HFFc6 (cell line): ENCODE measurements at places on chromosomes 7 and 10. TPM values are rescaled to one million over a fixed set of nuclear protein-coding genes. Genes with fewer than 3 reads are reported as not detected.

DNA sequence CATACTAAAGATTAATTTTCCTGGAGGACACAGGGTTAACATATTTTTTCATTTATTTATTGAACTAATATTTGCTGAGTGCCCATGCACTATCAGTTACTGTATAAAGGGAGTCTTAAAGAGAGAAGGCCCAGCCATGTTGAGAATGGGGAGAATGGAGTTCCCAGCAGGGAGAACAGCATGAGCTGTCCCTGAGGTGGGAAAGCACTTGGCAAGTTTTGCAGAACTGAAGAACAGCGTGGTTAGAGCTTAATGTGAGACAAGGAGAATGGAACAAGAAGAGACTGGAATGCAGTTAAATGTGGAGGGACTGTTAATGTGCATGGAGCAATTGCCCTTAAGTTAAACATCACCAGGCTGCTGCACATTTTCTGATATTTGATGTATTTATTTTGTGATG, 435.4 kb downstream of the SUGCT start:
- H3K27ac ChIP-seq = no peak overlapping the region
- no peaks in the 10 kb centered on the region for H3K36me3 ChIP-seq
- no peak for DNase-seq
- H3K4me3 ChIP-seq = no peak overlapping the region
- no peaks in the 10 kb centered on the region; the same call in 1 of the 2 replicates for H3K27me3 ChIP-seq
- H3K4me1 ChIP-seq = peaks cover 26% of the 10 kb centered on the region

Gene CNTNAP2
- not detected in 2 replicates for total RNA-seq

DNA sequence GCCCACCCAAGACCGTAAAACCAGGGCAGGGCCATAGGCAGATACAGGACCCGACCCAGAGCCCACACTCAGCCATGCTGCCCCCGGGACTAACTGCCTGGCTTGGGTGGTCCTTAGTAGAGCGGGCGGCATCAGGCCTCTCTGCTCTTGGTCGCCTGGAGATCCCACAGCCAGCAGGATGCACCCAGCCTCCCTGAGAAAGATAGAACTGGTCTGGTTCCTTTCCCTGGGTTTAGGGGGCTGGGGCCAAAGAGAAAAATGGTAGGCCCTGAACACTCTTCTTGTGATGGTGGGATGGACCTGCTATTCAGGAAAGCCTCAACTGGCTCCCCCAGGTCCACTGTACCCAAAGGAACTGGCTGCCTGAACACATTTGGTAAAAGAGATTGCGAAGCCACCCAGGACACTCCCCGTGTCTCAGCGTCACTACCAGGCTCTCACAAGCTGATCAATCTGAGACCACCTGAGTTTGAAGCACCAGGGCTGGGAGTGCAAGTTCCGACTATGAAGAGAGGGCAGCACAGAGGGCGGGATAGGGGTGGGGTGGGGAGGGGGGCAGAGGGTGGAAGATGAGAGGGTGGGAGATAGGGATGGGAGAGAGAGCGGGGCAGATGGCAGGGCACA, 591.5 kb downstream of the DNAJB6 start:
- H3K4me1 ChIP-seq = no peaks in the 10 kb centered on the region
- H3K27ac ChIP-seq = no peak overlapping the region
- H3K27me3 ChIP-seq = peaks cover 3% of the 10 kb centered on the region
- H3K4me3 ChIP-seq = no peak overlapping the region
- no peak for DNase-seq

GRCh38 chr7:157220916-157221569, 82.3 kb downstream of the UBE3C start:
- DNase-seq = no peak
- no peak overlapping the region for H3K27ac ChIP-seq
- H3K36me3 ChIP-seq = peaks cover 15% of the 10 kb centered on the region; the same call in 1 of the 2 replicates
- H3K4me3 ChIP-seq = no peak overlapping the region

Gene ZNF679
- total RNA-seq = not detected in 3 replicates

- peak within 1 kb of the TSS; percentile 95 for H3K4me3 ChIP-seq
- H3K4me1 ChIP-seq = peaks cover 26% of the 10 kb centered on the region
- H3K27ac ChIP-seq = peak within 1 kb of the TSS; percentile 93
- H3K36me3 ChIP-seq = no peaks in the 10 kb centered on the region
These were observed at the start of gene KMT2C for GRCh38 chr7:152435384-152436110. TSS of gene KMT2C (minus strand) at chr7:152436003. CDS start at chr7:152435786, 217 bp downstream.
